ENCODE measurements at places on chromosomes 12 and 14. TPM values are rescaled to one million over a fixed set of nuclear protein-coding genes. Genes with fewer than 3 reads are reported as not detected.

Gene GARIN6
- 0.09 TPM for polyA plus RNA-seq

Gene MYH6
- polyA plus RNA-seq = 0.16 TPM

Gene TAS2R30
- 0.16 TPM for polyA plus RNA-seq

Gene OR4E2
- 0.06 TPM for polyA plus RNA-seq

Gene ACTR6
- 37.5 TPM for polyA plus RNA-seq

Gene PPP4R4
- 0.26 TPM for polyA plus RNA-seq

Gene SCAF11
- polyA plus RNA-seq = 133 TPM

Gene GLS2
- 1.00 TPM for polyA plus RNA-seq

Gene ACOT4
- 4.2 TPM for polyA plus RNA-seq

Gene PTPRR
- polyA plus RNA-seq = 0.59 TPM

DNA sequence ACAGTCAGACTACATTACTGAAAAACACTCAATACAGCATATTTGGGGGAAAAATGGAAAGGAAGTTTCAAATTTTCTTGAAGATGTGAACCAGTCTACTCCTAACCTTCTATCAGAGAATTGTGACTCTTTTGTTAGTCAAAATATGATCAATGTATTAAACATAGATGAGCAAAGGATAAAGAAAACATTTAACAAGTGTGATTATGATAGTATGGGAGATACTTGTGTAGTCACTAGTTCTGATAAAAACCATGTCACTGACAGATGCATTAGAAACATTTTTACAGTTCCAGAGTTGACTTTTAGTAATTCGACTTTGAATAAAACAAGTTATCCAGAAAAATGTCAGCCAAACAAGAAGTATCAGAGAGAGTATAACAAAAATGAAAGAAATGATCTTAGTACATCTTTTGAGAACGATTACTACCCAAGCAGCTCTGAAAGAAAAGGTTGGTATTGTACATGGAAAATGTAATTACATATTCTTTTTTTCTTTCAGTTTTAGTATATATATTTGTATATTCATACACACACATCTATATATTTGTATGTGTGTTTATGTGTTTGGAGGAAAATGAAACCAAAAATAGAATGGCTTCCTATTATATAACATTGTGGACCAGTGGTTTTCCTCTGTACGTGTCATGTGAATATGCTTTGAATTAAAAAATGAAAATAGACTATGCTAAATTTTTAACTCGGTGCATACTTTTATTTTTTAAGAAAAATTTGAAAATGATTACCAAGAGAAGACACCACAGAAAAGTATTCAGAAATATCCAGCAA lies 63.3 kb upstream of the ABCD2 start:
- no peak for DNase-seq

- DNase-seq = no peak
Measured at GRCh38 chr12:58774731-58775130, 145.6 kb downstream of the LRIG3 start.

- no peak for DNase-seq
Measured at GRCh38 chr12:5246196-5246595, 185.7 kb upstream of the NTF3 start.

DNA sequence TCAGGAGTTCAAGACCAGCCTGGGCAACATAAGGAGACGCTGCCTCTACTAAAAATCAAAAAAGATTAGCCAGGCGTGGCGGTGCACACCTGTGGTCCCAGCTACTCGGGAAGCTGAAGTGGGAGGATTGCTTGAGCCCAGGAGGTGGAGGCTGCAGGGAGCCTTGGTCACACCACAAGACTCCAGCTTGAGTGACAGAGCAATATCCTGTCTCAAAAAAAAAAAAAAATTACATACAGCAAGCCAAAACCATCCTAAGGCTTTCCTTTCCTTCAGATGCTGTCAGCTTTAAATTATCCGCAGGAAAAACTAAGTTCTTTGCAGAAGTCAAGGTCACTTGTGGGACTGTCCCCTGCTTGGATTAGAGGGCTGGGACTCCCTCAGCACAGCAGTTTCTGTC lies 1.3 kb downstream of the CS start:
- DNase-seq = no peak

GRCh38 chr14:94375552-94376107 lies 12.8 kb downstream of the SERPINA1 start:
- no peak for DNase-seq

GRCh38 chr12:95412482-95413311 lies 61.3 kb upstream of the METAP2 start:
- DNase-seq = no peak

- DNase-seq = no peak
Measured at GRCh38 chr12:12812174-12812573, 972 bp upstream of the DDX47 start.

DNA sequence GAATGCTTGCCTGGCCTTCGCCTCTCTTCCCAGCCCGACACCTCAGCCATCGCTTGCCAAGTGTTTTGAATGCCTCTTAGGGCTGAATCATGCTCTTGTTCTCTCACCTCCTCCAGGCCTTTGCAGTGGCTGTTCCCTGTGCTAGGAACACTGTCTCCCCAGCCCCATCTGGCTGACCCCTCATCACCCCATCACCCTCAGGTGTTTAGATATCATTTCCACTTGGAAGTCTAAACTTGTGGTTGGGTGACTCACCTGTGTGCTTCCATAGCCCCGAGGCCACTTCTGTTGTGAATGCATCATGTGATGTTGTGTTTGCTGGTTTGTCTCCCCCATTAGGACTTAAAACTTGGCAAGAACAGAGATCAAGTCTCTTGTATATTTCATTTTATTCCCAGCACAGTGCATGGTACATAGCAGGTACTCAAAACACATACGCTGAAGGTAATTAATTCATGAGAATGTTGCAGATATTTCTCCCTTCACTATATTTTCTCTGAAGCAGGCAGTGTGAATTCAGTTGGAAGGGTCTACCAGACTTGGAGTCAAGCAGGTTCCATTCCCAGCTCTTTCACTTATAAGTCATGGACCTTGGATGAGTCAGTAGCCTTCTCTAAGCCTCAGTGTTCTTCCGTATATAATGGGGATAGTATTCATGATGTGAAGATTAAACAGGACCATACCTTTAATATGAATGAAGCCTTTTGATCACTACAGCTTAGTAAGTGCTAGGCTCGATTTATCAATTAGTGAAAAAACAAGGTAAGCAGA lies 67.8 kb downstream of the HRK start:
- no peak for DNase-seq

DNA sequence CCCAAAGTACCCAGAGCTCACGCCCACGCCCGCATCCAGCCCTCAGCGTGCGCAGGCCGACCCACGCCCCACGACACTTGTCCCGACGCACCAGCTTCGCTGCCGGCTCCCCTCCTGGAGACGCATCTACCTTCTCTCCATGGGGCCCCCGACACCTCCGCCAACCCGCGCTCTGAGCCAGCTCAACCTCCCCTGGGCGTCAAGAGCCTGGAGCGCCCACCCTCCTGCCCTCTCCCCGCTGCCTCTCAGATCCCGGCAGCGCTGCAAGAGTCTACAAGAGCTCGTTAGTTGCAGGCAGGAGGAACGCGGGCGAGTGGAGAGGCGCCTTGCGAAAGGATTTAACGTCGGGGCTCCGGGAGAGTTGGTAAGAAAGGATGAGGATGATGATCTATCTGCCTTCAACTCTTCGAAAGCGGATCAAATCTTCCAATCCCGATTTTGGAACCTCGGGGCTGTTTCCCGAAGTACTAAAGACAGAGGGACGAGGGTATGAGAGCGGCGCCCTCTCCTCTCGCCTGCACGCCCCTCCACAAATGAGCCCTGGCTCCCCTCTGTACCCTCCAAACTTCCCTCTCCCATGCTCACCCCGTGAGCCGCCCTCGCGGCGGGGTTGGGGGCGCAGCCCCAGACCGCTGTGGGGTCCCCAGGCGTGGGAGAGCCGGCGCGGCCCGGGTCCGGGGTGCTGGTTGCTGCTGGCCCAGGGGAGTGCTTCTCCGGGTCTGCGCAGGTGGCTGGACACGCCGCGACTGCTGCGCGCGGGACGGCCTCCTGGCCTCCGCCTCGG lies 979 bp downstream of the LTBP2 start:
- DNase-seq = no peak

DNA sequence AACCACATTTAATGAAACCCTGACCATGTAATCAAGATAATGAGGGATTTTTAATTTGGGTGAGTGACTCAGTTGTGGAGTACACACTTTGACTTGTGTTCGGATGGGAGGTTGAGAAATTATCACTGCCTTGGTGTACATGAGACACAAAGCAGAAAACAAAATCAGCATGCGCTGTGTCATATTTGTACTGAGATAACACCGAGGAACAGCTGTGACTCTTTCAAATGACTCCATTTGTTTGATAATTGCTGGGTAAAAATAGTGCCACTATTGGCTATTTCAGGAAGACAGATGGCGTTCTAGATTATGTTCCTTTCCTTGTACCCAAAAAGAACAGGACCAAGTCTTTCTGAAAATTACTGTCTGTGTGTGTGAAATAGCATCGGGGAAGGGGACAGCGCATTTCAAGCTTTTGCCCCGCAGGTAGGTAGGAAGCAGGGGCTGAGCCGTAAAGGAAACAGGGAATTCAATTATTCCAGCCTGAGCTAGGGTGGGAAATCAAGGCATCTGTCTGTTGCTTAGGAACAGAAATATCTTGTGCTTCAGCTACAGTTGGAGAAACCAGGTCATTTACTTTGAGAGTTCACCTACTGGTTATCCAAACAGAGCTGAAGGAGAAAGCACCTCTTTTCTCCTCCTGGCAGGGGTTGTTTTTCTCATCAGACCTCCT lies 114.3 kb downstream of the SNAPC1 start:
- DNase-seq = no peak

DNA sequence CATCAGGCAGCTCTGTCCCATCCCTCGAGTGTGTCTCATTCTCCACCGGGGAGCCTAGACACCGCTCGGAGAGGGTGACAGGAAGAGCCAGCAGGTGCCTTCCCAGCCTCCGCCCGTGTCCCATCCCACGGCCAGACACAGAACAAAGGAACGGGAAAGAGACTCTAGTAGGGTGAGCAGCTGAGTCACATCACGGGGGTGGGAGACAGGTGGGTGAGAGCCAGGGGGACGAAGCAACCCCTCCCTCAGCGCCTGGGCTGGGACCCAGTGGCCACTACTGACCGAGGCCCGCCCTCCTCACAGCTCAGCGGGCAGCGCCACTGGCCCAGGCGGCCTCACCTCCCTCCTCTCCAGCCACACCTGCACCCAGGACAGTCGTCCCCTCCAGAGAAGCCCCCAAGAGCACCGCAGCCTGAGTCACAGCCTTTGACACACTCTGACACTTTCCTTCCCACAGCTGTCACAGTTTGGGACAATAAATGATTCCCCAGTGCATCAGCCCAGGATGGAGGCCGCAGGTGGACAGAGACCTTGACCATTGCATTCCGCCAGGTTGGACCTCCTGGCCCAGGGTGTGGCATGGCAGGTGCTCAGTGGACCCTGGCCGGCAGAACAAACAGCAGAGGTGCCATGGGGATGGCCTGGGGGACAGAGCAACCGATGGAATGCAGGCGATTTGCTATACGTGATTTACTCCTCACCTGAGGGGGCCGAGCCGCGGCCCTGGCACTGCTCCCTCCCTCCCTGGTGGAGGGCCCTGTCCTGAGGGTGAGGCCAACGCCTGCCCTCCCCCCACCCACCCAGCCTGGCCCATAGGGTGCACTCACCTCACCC lies 45.4 kb upstream of the GALNT9 start:
- no peak for DNase-seq

DNA sequence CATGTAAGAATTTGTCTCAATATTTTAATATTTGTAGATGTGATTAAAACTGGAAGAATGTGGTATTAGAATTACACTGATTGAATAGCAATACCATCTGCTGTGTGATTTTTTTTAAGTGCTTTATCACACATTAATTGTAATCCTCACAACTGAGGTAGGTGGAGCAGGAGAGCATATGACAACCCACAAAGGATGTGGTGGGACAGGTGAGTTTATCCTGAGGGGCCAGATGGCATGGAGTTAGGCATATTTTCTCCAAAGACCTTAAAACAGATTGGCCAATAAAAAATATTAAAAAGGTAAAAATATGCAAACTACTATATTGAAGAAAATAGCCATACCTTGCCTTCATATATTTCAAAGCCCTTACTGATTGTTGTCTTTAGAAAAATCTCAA lies 7.8 kb downstream of the LRRC10 start:
- DNase-seq = no peak

GRCh38 chr14:60288279-60288678 lies 39.3 kb downstream of the PPM1A start:
- no peak for DNase-seq

GRCh38 chr12:62267480-62267879 lies 7.3 kb downstream of the USP15 start:
- DNase-seq = no peak

DNA sequence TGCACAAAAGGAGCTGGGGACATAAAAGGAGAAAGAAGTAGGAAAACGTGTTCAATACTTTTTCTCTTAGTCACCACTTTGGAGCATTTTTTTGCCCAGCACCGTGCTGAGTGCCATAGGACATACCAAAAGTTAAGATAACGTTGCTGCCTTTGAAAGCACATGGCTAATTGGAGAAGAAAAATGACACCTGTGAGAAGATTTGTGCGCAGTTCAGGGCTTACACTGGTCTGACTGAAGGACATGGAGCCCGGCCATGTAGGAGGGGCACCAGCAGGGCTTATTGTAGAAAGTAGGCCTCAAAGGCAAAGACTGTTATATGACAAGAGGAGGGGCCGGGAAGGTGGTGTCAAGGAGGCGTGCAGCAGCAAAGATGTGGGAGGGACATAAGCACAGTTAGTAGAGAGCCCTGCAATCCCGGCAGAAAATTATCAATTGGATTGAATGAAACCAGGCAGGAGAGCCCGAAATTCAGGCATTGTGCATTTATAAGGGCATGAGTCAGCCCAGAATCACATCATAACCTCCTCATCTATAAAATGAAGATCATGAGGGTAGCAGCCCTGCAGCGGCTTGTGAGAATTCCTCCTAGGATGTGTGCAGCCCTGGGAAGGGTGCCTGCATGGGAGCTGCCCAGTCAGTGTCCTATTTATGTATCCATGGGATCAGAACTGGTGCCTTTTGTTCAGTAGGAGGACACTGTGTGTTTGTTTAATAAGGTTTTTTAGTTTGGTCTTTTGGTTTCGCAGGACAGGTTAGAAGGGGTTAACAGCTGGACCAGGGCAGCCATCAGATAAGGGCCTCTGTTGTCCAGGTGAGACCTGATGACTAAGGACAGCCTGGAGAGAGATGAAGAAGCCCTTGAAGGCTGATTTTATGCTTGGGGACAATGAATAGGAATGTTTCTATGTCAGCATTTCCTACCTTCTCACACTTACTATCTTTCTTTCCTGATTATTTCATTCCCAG lies 122.4 kb downstream of the GPR135 start:
- no peak for DNase-seq

DNA sequence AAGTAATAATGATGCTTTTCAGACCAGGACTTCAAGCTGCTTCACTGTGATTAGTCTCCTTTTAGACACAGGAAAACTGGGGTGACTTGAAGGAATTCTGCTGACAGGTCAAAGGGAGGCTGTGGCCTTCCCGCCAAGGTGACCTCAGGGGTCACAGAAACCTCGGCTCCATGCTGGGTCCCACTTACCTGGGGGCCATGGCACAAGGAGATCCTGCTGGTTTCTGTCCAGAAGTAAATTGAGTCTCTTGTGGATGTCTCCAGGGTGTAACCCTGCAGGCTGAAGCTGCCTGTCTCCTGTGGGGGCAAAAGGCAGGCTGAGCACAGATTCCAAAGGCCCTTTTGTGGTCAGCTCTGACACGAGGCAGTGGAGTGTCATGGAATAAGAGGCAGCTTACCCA lies 138.7 kb upstream of the MED13L start:
- no peak for DNase-seq

GRCh38 chr12:128801879-128802391 lies 21.8 kb downstream of the SLC15A4 start:
- no peak for DNase-seq

All from renal pelvis (tissue), 12 donors.